ENCODE measurements at places on chromosomes 7 and 10.

DNA sequence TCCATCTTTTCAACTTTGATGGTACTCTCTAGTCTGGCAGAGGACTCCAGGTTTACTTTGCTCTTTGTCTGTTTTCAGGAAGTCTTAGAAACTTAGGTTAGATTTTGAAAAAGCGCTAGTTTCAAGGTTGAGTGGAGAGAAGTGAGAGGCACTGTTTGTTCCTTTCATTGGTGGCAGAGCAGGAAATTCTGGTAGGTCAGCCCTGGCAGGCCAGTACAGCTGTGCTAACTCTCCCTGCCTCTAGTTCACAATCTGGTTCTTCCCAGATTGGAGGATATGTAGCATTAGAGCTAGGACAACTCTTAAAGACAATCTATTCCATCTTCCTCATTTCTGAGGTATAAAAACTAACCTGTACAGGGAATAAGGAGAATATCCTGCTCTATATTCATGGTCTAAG lies 160.9 kb upstream of the FZD1 start:
- no peak for DNase-seq

- DNase-seq = no peak
Observed at GRCh38 chr7:35355911-35356310, 102.0 kb upstream of the TBX20 start.

GRCh38 chr10:70784471-70784870 lies 706 bp downstream of the TBATA start:
- DNase-seq = no peak

DNA sequence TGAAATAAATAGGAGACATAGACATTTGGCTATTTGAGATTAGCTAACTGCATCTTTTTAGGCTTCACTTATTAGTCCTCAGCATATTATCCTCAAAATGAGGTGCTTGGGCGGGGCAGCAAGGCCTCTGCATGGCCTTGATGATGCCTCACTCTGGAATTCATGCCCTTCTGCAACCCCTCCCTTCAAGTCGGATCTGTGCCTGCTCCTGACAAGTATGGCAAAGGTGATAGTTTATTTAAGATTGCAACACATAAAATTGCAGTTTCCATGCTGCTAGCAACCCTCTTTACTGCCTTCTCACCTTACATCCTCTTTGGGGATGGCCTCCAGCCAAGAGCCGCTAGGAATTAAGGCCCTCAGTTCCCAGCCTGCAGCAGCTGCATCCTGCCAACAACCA lies 241.3 kb upstream of the ADARB2 start:
- DNase-seq = no peak

DNA sequence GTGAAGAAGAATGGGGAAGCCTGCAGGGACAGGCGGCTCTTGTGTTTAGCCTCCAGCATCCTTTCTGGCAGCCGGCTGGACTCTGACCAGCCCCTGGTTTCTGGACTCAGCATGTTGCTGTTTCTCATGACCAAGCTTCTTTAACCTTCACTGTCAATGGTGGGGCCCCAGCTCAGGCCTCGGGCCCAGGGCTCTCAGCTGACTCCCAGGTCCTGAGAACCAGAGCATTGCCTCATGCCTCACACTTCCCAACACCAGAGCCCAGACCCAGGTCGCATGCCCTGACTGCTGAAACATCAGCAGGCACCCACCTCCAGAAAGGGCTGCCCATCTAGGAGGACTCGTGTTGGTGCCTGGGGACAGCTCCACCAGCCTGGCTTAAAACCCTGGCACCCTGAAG lies 34.8 kb upstream of the FGFR2 start:
- no peak for DNase-seq

- DNase-seq = no peak
Observed at GRCh38 chr10:12561307-12561706, 212.0 kb downstream of the CAMK1D start.

- DNase-seq = no peak
Observed at GRCh38 chr10:11331046-11331577, 280.3 kb downstream of the USP6NL start.

- no peak for DNase-seq
Observed at GRCh38 chr10:42827201-42827600, 44.6 kb downstream of the BMS1 start.

Data from T-helper 9 cell (primary cell).